ENCODE measurements at places on chromosomes 7 and 10.

DNA sequence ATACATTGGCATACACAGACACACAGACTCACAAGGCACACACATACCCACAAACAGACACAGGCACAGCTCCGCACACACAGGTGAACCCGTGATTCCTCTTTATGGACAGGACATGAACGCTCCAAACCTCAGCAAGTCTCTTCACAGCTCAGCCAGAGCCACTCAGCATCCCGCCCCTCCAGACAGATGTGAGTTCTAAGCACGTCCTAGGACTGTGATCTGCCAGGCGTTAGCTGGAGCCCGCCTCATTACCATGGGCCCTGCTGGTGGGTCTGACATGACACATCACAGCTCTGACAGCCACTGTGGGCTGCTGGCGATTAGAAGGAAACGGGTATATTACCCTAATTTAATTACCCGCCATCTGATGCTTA lies 176.7 kb upstream of the PPP2R2D start:
- DNase-seq, result peak; percentile 47

GRCh38 chr7:105591522-105591921 lies 10.2 kb upstream of the EFCAB10 start:
- DNase-seq, result no peak

- peak; percentile 63 for DNase-seq
Measured at GRCh38 chr7:2109936-2110609, 122.7 kb downstream of the MAD1L1 start.

DNA sequence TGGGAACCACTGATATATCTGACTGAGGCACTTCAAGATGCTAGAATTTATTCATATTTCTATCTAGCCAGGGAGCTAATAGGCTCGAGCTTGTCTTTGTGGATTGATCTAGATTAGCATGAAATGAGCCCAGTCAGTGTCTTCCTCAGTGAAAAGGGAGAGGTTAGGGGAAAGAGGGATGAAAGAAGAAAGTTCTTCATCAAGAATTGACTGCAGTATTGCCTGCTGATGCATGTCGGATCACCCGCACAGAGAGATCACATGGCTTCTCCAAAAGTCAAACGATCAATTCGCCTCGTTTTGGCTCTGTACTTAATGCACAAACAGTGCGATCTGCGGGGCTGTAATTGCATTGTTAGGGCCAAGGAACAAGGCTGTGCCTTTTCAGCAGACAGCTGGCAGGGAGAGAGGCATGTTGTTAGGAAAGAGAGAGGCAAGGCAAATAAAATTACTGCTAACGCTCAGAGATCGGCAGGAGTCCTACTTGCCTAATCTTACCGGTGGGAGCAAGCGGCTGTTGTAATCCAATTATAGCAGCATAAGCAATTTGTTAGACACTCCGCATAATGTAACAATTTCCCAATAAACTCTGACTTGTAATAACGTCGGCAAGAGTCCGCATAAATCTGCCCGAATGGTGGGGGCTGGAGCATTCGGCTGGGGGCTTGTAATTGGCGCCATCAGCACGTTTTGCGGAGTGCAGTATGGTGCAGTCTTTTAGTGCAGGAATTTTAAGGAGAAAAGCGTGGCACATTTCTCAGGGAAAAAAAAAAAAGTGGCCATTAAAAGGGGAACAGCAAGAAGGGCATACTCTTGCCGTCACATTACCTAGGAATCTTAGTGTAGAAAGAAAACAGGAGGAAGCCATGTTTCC lies 102.1 kb downstream of the POLL start:
- DNase-seq, result peak; percentile 72

- DNase-seq, result no peak
Measured at GRCh38 chr7:5557920-5558401, 134.3 kb upstream of the TNRC18 start.

- no peak for DNase-seq
Measured at GRCh38 chr10:124105594-124105993, 12.2 kb upstream of the CHST15 start.

Data from retina (tissue), 1 donor.